SHP77 treated with DMSO at 0.1 percent for 48 hours (cell line): ENCODE measurements at places on chromosomes 12 and 14.

DNA sequence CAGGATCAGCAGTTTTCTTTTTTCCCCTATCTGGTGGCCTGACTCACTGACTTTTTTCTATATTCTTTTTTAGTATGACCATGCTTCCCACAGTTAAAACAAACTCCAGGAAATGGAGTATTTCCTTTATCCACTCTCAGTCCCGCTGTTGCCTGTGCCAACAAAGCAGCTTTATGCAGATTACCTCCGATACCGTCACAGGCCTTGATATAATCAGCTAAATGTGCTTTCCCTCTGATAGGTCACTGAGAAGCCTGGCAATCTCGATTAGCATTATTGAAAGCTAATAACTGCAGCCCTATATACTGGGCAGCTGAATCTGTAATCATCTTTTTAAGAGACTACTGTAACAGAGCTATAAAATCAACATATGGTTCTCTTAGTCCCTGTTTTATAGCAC lies 243.6 kb downstream of the KIF21A start:
- no peak for DNase-seq

DNA sequence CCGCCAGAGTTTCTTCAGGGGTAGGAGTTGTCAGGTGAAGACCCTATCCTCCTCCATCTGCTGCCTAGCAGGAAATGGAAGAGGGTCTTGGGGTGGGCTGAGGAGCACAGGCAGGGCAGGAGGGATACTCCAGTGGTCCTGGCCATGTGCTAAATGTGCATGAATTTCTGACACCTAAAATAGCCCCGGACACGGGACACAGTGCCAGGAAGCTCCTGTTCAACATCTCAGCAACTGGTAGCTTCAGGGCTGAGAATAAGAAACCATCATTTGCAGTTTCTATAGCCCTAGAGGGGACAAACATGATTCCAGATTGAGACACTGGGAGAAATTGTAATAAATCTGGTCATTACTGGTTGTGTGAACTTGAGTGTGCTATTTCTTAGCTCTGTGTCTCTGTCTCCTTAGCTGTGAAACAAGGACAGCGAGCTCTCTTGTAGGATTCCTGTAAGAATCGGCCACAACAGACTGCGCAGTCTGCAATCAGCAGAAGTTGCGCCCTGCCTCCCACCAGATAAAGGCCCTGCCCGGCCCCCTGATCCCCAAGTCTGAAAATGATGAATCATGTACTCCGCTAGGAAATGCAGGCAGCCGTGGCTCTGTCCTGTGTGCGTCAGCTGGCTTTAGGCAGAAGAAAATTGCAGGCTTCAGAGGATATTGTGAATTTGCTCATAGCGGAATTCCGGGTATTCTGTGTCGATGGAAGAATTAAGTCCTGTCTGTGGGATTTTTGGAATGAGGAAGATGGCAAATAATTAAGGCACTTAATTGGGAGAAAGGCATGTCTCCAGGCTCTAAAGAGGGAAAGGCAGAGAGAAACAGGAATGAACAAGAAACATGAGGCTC lies 35.2 kb upstream of the MEG3 start:
- no peak for DNase-seq

DNA sequence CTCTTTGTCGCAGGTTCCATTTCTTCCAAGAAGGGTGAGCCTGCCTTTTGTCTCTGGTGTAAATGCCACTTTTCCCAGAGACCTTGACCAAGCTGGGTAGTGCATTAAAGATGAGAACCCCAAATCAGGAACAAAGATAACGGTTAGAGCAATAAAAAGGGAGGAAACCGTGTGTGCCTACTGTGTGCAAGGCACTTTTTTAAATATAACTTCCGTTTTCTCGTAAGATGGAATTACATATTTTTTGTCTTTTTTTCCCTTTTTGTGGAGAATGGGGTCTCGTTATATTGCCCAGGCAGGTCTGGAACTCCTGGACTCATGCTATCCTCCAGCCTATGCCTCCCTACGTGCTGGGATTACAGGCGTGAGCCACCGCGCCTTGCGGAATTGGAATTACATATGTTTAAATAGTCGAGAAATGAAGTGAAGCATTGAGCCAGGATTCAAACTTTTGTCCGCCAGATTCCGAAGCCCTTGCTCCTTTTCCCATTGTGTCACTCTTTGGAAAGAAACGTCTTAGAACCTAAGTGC lies 506 bp upstream of the NABP2 start:
- no peak for DNase-seq

DNA sequence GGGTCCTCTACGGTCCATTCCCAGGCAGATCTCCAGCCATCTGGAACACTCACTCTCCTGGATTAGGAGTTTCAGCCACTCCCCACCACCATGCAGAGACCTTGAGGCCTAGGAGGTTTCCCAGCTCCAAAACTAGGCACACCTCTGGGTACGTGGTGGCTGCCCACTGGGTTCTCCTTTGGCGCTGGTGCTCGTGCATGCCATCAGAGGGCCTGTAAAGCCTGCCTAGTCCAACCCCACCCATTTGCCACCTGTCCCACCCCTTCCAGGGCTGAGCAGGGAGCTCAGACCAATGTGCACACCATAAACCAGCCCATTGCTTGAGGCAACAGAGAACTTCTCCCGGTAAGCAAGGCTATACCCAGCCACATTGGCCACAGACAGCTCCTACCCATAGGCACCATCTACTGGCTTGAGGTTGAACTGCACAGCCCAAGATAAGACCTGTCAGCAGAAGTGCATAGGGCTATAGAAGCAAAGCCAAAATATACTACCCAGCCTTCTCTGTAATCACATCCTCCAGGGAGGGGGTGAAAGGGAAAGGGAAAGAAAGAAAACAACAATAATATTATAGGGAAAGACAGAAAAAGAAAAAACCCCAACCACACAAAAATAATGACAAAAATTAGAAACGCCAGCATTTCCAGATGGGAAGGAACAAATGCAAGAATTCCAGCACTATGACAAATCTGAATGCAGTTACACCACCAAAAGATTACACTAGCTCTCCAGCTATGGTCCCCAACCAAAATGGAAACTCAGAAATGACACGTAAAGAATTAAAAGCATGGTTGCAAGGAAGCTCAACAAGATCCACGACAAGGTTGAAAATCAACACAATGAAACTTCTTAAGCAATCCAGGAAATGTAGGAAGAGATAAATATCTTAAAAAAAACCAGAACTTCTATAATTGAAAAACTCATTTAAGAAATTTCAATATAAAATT lies 111.9 kb upstream of the CCDC175 start:
- DNase-seq, result peak; percentile 11

GRCh38 chr14:50363714-50364111 lies 33.0 kb downstream of the CDKL1 start:
- DNase-seq, result no peak

GRCh38 chr12:52132754-52133161 lies 53.3 kb downstream of the SMIM41 start:
- no peak for DNase-seq

DNA sequence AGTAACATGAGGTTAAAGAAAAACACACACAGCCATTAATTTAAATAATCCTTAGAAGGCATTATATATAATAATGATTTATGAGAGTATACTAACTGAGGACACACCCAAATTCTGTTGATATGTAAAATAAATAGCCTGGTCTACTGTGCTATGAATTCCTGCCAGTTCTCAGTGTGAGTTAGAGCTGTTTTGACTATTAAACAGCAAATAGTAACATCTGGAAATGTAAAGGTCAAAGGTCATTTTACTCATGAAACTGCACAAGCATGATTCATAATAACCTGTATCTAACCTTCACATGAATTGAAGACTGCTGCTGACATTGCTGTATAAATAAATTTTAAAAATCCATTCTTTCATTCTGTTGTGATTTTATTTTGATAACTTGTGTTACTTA lies 966.7 kb downstream of the SLC6A15 start:
- no peak for DNase-seq

DNA sequence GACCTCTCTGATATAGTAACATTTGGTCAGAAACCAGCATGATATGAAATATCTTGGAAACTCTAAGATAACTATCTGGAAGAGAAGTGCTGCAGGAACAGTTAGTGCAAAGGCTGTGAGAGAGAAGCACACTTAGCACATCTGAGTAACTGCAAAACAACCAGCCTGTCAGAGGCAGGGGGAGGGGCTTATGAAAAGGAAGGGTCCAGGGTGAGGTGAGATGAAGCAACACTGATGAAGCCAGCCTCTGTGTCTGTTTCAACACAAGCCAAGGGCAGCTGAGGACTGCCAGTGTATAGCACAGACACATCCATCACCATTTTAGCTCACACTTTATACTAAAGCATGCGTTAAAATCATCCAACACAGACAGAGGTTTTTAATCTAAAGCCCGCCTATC lies 37.4 kb upstream of the OVCH1 start:
- no peak for DNase-seq

- DNase-seq, result no peak
Measured at GRCh38 chr12:94504386-94504785, 44.7 kb upstream of the CEP83 start.

DNA sequence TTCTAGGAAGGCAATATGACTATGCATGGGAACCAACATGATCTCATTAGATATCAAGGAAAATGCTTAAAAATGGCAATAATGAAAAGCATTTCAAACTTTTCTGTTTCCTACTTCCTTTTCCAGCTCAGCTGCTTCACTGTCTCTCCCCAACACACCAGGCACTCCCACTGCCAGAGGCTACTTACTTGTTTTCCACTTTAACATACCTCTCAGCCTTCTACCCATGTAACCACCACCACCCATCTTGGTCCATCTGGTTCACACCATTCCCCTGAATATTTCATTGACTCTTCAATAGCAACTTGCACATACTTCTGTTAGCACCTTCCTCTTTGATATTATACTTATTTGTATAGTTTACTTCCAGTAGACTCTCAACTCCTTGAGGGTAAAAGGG lies 168.3 kb upstream of the NPAS3 start:
- DNase-seq, result no peak

- no peak for DNase-seq
Measured at GRCh38 chr12:112340230-112340629, 42.0 kb downstream of the HECTD4 start.

GRCh38 chr14:93984070-93984469 lies 7.7 kb upstream of the ASB2 start:
- no peak for DNase-seq

- DNase-seq, result no peak
Measured at GRCh38 chr12:131279281-131279921, 325.7 kb downstream of the ADGRD1 start.

DNA sequence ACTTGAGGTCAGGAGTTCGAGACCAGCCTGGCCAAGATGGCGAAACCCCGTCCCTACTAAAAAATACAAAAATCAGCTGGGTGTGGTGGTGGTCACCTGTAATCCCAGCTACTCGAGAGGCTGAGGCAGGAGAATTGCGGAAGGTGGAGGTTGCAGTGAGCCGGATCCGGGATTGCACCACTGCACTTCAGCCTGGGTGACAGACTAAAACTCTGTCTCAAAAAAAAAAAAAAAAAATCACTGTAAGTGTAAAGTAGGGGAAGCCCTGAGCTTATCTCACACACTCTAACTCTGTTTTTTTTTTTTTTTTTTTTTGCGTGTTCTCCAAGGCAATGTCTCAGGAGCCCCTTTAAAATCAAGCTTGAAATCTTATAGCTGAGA lies 421 bp upstream of the RBMS2 start:
- DNase-seq, result no peak

GRCh38 chr14:24996930-24997725 lies 52.8 kb downstream of the STXBP6 start:
- DNase-seq, result no peak

DNA sequence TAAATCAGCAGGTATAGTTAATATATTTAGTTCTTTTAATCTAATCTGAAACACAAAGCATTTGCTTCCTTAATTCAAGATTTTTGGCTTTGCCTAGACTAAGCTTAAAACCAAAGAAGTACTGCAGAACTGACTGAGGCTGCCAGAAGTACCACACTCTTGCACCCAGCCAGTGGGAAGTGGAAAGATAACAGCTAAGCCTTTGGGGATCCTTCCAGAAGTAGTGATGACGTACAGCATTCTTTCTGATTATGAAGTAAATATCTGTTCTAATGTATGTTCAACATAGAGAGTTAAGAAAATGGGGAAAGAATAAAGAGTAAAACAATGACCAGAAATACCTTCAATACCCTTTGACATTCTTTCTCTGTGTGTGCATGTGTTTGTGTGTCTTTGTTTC lies 19.3 kb downstream of the NTF3 start:
- no peak for DNase-seq

- DNase-seq, result no peak
Measured at GRCh38 chr12:31440134-31440533, 114.2 kb upstream of the SINHCAF start.

DNA sequence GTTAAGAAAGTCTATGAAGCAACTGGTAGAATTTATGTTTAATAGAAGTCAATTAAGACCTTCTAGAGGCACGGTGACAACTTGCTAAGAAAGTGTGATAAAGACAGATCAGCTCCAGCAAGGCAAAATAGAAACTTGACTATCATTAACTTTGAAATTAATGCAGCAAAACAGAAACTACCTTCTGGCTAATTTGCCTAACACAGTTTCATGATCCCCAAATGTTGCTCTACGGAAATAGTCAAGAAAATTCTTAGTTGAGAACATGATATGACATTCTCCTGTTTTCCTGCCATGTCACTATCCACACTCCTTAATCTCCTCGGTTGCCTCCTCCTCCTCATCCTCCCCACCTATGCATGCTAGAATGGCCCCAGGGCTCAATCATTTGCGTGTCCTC lies 4.2 kb downstream of the DENND5B start:
- no peak for DNase-seq

- DNase-seq, result no peak
Measured at GRCh38 chr14:93544212-93544611, 113.5 kb downstream of the UNC79 start.

- no peak for DNase-seq
Measured at GRCh38 chr12:15928870-15929571, 17.9 kb downstream of the DERA start.

GRCh38 chr14:102759456-102760187 lies 17.6 kb upstream of the TRAF3 start:
- no peak for DNase-seq

DNA sequence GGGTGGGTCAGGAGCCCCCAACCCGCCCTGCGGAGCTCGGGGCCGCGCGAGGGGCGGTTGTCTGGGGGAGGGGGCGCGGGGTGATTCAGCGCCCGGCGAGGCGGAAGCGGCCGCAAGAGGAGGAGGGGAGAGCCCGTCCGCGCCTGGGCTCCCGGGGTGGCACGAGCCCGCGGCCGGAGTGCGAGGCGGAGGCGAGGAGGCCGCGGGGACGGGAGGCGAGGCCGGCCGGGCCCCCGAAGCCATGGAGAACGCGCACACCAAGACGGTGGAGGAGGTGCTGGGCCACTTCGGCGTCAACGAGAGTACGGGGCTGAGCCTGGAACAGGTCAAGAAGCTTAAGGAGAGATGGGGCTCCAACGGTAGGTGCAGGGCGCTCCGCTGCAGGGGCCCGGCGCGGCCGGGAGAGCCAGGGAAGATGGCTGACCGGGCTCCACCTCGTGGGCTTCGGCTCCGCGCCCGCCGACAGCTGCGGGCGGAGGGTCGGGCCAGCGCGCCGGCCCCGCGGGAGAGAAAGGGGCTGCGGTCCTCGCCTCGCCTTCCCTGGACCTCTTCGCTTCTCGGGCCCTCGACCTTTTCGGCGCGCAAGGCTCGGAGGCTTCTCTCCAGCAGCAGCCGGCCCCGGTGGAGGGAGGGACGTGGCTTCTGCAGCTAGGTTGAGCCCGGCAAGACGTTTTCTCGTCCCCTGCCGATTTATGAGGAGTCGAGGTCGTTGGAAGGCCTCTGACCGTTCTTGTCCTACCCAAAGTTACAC lies 677 bp downstream of the ATP2A2 start:
- DNase-seq, result no peak

GRCh38 chr14:61351477-61351876 lies 30.1 kb downstream of the PRKCH start:
- DNase-seq, result no peak

GRCh38 chr12:2395354-2395977 lies 342.7 kb downstream of the CACNA1C start:
- DNase-seq, result no peak
